Activated CD4-positive, alpha-beta T cell treated with anti-CD3 and anti-CD28 coated beads, Interleukin-2, amount 50 U/mL, for 48 hours (primary cell): ENCODE measurements at places on chromosomes 13 and 19.
A peak's percentile ranks its signal among the peaks of the same experiment; 100 is the strongest.

GRCh38 chr13:114320065-114320464 lies 5.8 kb downstream of the CHAMP1 start:
- DNase-seq, result no peak

DNA sequence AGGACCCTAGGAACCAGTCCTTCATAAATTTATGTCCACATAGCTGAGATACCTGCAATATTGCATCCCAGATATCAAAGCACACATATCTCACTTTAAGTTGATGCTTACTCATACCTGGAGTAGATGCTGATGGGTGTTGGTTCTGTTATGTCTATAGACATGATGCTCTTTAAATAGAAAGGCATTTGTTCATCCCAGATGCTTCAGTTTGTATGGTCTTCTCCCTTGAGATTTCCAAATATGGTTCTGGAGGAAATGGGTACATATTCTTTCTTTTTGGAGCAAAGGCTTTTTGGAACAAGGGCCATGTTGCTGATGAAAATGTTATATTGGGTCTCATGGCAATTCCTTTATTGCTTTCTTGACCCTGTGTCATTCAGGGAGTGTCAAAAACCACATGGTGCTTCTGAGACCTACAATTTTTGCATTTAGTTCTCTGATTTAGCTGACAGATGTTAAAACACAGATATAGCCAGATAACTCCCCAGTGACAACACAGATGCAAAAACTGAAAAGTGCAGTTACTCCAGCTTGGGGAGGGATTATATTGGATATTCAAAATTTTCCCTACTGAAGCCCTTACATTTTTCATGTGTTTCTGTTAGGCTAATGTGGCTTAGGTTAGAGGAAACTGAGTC lies 211.4 kb downstream of the KCNRG start:
- DNase-seq, result no peak

- DNase-seq, result no peak
These were observed 17.6 kb downstream of the CD70 start for GRCh38 chr19:6573350-6573749.

- no peak for DNase-seq
These were observed 21.2 kb downstream of the HNRNPM start for GRCh38 chr19:8466018-8466417.

DNA sequence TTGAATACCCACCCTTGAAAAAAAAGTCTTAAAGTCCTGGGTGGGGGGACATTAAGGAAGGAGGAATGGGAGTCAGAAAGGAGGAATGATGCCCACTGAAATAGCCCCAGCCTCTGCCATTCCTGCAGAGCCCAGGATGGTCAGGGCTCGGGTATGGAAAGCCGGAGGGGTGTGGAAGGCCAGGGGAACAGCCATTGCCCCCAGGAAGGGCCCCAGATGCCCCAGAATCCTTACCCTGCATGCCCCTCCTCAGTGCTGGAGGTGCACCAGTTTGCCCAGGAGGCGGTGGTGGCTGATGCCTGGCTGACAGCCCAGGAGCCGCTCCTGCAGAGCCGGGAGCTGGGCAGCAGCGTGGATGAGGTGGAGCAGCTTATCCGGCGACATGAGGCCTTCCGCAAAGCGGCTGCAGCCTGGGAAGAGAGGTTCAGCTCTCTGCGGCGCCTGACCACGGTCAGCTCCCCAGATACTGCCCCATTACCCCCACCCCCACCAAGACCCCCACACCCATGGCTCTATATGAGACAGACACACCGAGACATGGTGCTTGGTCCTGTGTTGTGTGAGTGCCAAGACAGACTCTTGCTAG lies 10.7 kb upstream of the SHKBP1 start:
- DNase-seq, result no peak

GRCh38 chr19:52170863-52171320 lies 529 bp downstream of the ZNF836 start:
- DNase-seq, result peak; percentile 6

GRCh38 chr19:39301562-39301961 lies 5.4 kb downstream of the IFNL1 start:
- no peak for DNase-seq

GRCh38 chr13:25295701-25296100 lies 5.7 kb upstream of the NUP58 start:
- DNase-seq, result no peak

DNA sequence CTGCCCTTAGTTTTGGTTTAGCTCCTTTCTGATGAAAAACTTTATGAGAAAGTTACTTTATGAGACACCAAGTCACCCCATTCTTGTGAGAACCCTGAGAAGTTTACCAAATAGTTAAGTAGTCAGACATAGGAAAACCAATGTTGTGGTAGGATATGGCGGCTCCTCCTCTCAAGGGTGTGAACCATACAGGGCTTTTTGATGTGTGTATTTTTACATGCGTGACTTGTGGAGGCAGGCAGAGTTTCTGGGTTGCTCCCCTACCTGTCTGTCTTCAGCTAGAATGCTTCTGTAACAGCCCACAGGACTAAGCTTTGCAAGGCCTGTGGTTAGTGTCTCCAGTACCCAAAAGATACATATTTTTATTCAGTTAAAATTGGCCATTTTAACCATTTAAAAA lies 18.3 kb downstream of the UBAC2 start:
- DNase-seq, result peak; percentile 56

GRCh38 chr13:23322353-23323336 lies 110.9 kb downstream of the SACS start:
- no peak for DNase-seq

- DNase-seq, result peak; percentile 94
These were observed 2.0 kb downstream of the COQ8B start for GRCh38 chr19:40714441-40715299.

GRCh38 chr13:90032841-90033493 lies 1314.5 kb upstream of the MIR17HG start:
- no peak for DNase-seq

DNA sequence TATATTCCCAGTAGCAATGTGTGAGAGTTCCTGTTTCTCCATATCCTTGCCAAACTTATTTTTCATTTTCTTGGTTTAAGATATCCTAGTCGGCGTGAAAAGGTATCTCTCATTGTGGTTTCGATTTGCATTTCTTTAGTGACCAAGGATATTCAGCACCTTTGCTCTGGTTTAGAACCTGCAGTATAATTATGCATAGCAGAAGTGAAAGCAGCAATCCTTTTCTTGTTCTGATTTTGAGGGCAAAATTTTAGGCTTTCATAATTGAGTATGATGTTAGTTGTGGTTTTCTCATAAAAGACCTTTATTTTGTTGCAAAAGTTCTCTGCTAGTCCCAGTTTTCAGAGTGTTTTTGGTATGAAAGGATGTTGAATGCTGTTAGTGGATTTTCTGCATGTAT lies 491.0 kb downstream of the FGF9 start:
- no peak for DNase-seq

DNA sequence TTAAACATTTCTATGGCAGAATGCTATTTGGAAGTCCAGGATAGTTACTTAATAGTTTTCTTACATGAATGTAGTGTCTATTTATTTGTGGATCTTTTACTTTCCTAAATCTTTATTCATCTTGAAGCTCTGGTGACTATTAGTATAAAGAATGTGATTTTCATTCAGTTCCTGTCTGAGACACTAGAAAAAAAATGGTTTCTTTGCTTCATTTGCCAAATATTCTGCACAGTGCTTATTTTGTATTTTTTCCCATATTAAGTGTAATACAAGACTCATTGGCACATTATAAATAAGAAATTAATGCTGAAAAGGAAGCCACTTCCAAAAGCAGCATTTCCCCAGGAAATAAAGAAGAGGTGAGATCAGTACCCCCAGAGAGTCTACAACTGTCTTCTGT lies 109.8 kb downstream of the POSTN start:
- DNase-seq, result no peak

- DNase-seq, result no peak
These were observed 62.4 kb upstream of the ADGRE5 start for GRCh38 chr19:14318873-14319272.

DNA sequence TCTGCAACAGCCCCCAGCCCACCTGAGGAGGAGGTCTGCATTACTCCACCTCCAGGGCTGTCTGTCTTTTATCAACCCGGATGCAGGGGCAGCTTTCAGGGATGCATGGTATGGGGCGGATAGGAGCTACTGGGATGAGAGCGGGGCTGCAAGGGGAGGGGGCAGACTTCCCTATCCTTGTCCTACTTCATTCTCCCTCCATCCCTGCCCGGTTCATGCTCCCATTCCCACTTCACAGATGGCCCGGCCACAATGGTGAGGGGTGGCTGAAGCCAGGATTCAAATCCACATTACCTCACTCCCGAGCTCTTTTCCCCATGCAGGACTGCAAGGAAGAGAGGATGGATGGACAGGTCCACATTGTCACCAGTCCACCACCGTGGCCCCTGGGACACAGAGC lies 40.5 kb upstream of the VSTM2B start:
- no peak for DNase-seq

GRCh38 chr13:112056739-112057438 lies 10.1 kb upstream of the SOX1 start:
- no peak for DNase-seq

- no peak for DNase-seq
These were observed 120.3 kb downstream of the LIG4 start for GRCh38 chr13:108095036-108095435.

- DNase-seq, result no peak
These were observed 104.5 kb downstream of the URI1 start for GRCh38 chr19:30046522-30046921.

DNA sequence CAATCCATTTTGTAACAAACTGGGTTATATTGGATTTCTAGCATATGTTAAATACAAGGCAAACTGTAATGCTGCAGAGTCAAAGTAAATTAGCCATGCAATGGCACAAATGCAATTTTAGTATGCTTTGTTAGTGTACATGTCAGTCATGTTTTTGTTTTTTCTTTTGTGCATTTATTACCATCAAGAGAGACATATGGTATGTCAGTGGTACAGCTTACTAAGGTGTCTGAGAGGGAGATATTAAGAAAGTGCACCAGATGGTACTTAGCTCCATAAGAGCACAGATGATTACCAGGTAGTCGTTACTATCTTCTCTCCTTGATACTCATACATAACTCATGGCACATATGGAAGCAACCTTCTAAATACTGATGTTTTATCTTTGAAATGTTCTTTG lies 550.3 kb downstream of the GPC5 start:
- no peak for DNase-seq

GRCh38 chr13:81318231-81319019 lies 977.5 kb upstream of the SPRY2 start:
- DNase-seq, result no peak

DNA sequence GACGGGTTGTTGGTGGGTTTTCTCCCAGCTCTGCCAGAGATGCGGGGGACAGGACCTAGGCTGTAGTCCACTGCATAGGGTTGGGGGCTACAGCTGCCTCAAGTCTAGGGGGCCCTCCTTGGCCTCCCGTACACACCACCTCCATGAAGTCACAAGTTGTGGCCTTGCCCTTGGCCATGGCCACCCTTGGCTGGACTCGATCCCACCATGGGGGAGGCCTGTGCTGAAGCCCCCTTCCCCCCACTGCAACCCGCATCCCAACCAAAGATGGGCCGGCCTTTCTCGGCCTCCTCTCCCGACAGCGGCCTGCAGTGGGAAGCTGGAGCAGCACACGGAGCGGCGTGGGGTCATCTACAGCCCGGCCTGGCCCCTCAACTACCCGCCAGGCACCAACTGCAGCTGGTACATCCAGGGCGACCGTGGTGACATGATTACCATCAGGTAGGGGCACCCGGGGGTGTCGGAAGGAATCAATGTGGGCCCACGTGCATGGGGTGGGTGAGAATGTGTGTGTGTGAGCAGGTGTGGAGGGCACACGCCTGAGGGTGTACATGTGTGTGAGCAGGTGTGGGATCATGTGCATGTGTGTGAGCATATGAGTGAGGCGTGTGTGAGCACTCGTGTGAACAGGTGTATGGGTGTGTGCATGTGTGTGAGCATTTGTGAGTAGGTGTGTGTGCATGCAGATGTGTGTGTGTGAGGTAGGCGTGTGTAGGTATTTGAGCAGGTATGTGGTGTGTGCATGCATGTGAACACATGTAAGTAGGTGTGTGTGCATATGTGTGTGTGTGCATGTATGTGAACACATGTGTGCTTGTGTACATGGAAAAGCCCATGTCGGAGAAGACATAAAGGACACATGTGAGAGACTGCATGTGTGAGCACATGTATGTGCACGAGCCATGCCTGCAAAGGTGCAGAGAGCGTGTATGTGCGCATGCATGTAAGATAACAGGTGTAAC lies 8.7 kb downstream of the LRP3 start:
- DNase-seq, result no peak

DNA sequence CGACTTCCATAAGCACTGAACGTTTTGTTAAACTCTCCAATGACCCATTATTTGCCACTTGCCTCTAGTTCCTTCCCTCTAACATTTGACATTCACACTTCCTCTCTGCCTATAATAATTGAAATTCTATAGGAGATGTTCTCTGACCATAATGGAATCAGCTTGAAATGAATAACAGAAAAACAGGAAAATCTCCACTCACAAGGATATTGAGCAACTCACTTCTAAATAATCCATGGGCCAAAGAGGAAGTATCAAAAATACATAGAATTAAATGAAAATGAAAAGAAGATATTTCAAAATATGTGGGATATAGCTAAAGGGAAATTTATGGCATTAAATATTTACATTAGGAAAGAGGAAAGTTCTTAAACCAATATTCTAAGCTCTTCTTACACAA lies 3.4 kb upstream of the FCGBP start:
- no peak for DNase-seq

GRCh38 chr19:18173054-18173571 lies 500 bp upstream of the IFI30 start:
- no peak for DNase-seq
